ENCODE measurements at places on chromosomes 3 and 15.

- DNase-seq = no peak
Measured at GRCh38 chr3:184772667-184773272, 39.2 kb upstream of the VPS8 start.

DNA sequence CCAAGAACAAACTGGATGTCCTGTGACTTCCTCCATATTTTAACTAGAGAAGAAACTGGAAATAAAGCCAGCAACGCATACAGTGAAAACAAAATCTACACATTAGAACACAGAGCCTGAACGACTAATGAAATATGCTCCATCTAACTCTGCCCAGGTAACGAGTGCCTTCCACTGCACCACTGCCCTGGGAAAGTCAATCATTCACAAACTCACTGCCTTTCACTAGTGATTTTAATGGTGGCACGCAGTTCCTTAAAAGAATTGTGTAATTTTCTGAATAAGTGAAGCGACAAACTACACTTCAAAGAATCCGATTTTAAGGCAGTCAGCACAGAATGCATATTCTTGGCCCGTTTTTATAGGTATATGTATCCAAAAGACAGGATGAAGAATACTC, 416.0 kb downstream of the SHQ1 start:
- DNase-seq = no peak

GRCh38 chr15:96914081-96914480, 583.6 kb downstream of the NR2F2 start:
- DNase-seq = no peak

GRCh38 chr3:185815391-185816282, 9.2 kb downstream of the IGF2BP2 start:
- DNase-seq = no peak

GRCh38 chr3:158095814-158096704, 10.2 kb downstream of the SHOX2 start:
- DNase-seq = no peak

DNA sequence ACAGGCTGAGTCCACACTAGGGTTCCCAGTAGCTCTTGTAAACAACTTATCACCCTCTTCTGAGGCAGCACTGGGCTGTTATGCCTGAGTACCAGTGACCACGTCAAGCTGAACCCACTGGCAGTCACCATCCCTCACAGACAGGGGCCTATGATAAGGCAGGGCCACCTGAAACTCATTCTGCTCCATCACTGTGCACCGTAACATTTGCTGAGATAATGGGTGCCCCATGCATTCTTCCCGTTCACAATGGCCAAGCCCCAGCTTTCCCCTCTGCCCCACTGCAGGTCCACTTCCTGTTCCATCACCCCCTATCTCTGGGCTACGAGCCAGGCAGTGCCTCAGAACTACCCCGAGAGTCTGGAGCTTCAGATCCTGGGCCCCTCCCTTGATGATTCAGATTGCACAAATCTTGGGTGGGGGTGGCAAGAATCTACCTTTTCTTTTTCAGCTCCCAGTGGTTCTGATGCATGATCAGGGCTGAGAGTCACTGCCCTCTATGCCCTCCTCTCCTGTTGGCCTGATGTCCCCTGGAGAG, 158.0 kb downstream of the RAB11A start:
- no peak for DNase-seq

- DNase-seq = no peak
Measured at GRCh38 chr3:160987982-160988964, 116.9 kb downstream of the B3GALNT1 start.

DNA sequence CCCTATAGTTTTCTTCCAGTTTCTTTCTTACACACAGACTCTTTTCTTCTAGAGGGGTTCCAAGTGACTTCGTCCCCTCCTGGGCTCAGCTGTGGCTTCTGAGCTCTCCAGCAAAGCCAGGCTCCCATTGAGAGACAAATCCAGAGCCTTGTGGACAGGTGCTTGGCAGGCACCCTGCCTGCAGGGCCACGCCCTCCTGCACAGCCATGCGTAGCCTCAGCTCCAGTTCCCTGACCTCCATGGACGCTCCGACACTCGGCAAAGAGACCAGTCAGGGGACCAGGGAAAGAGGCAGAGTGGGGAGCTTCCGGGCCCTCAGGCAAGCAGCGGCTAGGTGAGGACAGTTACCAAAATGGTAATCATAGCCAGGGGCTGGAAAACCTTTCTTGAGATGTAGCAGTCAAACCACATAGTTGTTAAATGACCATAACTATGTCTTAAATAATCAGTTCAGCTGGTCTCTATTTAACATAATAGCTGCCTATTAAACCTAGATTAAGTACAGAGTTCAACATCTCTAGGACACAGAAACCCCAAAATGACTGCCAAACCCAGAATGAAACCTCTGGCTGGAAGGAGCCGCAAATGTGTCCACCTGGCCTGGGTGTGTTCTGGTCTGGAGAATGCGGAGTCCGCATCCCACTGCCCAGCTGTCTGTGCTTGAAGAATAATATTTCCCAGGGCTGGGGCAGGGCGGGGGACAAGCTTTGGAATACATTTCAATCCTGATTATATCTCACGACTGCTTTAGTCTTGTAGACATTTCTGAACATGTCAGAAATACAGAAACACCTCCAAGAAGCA, 69.3 kb upstream of the RGMA start:
- no peak for DNase-seq

- no peak for DNase-seq
Measured at GRCh38 chr3:139288266-139288821, 55.5 kb upstream of the MRPS22 start.
